ENCODE measurements at places on chromosomes 5 and 9. TPM values are rescaled to one million over a fixed set of nuclear protein-coding genes. Genes with fewer than 3 reads are reported as not detected.

Gene DELE1
- total RNA-seq, result 124 TPM

- no peak overlapping the region for H3K27ac ChIP-seq
- H3K4me3 ChIP-seq, result no peak overlapping the region
Observed at GRCh38 chr9:87729246-87729645, 3.3 kb downstream of the CTSL start.

- H3K36me3 ChIP-seq, result peaks cover 70% of the 10 kb centered on the region
- peak overlapping the region; percentile 26 for H3K27ac ChIP-seq
- no peak for DNase-seq
- H3K27me3 ChIP-seq, result no peaks in the 10 kb centered on the region
- H3K4me1 ChIP-seq, result peaks cover 46% of the 10 kb centered on the region
- H3K4me3 ChIP-seq, result no peak overlapping the region
Observed at GRCh38 chr5:132483661-132484390, 6.7 kb downstream of the IRF1 start.

- DNase-seq, result no peak
- H3K36me3 ChIP-seq, result no peaks in the 10 kb centered on the region
- no peak overlapping the region for H3K27ac ChIP-seq
Observed at GRCh38 chr5:96064877-96065276, 103.2 kb upstream of the ELL2 start.

DNA sequence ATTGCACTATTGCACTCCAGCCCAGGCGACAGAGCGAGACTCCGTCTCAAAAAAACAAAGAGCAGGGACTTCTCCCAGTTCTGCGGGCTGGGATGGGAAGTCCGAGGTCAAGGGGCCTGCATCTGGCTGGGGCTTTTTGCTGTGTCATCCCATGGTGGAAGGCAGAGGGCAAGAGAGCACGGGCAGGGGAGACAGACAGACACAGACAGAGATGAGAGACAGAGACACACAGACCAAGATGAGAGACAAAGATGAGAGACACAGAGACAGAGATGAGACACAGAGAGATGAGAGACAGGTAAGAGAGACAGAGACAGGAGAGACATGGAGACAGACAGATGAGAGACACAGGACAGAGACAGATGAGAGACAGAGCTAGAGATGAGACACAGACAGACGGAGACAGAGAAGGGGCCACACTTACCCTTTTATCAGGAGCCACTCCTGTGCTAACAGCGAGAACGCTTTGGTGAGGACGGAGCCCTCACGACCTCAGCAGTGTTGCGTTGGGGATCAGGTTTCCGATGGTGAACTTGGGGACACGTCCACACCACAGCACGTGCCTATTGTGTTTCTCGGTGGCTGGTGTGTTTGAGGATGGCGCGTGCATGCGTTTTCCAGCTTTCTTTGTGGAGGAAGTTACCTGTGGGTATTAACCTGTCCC, 8.9 kb upstream of the TOR4A start:
- H3K27ac ChIP-seq, result peak overlapping the region; percentile 48
- peak overlapping the region; percentile 50 for H3K4me3 ChIP-seq
- no peaks in the 10 kb centered on the region for H3K27me3 ChIP-seq

DNA sequence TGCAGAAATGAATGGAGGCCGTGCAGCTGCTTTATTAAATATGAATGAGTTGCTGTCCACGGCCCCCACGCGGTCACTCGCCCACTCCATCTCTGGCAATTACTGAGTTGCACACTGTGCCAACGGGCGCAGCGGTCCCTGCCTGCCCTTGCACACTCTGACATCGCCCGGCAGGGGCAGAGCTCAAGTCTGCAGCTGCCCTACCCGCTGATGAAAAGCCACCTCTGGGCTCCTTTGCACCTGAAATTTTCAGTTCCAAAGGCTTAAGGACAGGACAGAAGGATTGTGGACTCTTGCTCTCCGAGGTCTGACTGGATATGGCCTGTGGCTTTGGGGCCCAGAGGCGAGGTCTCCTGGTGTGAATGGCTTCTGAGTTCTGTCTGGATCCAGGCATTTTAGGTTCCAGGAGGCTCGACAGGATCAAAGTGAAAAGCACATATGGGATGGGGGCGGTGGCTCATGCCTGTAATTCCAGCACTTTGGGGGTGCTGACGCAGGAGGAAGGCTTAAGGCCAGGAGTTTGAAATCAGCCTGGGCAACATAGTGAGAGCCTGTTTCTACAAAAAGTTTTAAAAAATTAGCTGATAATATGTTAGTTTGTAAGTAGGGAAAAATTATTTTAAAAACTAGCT, 201.8 kb downstream of the PAX5 start:
- H3K4me1 ChIP-seq, result peaks cover 21% of the 10 kb centered on the region
- no peak for DNase-seq
- H3K4me3 ChIP-seq, result no peak overlapping the region
- H3K36me3 ChIP-seq, result no peaks in the 10 kb centered on the region
- H3K27me3 ChIP-seq, result no peaks in the 10 kb centered on the region

DNA sequence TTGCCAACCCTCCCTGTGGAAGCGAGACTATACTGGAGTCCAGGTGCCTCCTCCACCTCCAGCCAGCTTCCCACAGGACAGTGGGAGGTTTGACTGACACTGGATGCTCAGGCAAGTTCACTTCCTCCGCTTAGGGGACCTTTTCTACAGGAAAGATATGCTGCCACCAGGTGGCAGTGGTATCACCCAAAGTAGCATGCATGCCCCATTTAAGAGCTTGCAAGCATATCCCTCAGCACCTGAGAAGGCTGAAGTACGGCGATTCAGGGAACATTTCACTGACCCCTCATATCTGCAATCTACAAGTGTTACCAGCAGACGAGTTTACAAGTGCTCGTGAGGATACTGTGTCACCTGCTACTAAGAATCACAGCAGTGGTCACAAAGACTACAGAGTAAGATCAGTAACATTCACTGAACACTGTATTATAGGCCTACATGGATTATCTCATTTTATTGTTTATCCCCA, 75.5 kb downstream of the KLHL3 start:
- H3K4me1 ChIP-seq, result no peaks in the 10 kb centered on the region
- H3K27me3 ChIP-seq, result no peaks in the 10 kb centered on the region
- H3K27ac ChIP-seq, result no peak overlapping the region
- no peaks in the 10 kb centered on the region for H3K36me3 ChIP-seq
- no peak overlapping the region for H3K4me3 ChIP-seq

Measured in B cell (primary cell).